ENCODE measurements at places on chromosomes 1 and 21.

DNA sequence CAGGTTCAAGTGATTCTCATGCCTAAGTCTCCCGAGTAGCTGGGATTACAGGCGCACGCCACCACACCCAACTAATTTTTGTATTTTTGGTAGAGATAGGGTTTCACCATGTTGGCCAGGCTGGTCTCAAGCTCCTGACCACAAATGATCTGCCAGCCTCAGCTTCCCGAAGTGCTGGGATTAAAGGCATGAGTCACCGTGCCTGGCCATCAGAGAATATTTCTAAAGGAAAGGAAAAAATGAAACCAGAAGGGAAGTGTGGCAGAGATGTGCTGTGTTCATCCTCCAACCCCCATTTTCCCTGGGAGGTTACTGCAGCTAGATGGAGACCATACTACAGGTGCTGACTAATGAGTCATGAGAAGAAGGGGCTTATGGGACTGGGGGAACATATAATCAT is 964.1 kb downstream of the TTLL7 start:
- no peak for DNase-seq

DNA sequence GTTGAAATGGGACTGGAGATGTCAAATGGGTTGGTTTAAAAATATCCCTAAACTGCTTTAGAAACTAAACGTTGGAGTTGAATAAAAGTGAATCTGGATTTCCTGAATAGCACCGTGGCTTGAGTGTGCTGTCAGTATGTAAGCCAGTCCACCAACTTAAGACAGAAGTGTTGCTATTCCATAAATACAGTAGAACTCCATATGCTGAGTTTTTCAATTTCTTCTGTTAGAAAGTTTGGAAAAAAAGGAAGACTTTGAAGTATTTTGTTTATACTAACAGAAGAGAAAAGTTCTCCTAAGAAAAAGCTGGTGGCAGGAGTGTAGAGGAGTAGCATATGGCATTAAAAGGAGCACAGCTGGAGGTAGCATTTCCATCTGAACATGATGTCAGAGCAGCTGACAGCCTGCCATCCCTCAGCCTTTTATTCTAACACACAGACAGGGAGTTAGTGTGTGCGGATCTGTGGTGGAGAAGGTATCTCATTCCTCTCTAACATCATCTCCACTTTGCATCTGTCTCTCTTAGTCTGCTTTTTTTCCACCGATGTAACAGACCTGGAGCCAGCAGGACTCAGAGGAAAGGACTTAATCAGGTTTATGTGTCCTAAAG is at the start of gene ZBTB18:
TSS of gene ZBTB18 (plus strand) at position 449 of the 610 bp plus-strand sequence. CDS start at position 598, 149 bp downstream.
- peak; percentile 86 for DNase-seq

DNA sequence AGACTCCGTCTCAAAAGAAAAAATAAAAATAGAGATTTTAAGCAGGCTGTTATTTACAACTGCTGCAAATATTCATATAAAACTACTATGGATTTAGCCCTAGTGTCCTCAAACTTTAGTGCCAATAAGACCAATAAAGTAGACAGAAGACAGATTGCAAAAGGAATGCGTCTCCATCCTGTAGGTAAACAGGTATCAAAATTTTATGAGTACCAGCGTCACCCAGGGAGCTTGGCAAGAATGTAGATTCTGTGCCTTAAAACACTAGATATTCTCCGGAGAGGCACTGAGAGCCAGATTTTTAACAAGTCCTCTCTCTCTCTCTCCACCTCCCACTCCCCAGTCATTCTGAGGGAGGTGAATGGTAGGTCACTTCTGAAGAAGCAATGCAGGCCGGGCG is 18.4 kb downstream of the SMYD3 start:
- no peak for DNase-seq

DNA sequence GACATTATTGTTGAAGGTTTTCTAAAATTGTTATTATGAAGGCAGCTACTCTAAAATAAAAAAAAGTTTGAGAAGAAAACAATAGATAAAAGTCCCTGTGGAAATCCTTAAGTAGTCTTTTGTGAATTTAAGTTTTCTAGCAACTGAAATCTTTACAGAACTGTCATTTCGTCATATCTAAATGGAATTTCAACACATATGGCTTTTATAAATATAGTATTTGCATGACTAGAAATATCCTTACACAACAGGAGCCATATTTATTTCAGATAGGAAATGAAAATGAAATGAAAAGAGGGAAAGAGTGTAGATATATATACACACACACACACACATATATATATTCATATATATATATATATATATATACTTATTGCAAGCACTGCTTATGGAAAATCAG is 204.7 kb upstream of the RGS18 start:
- no peak for DNase-seq

- no peak for DNase-seq
Measured at GRCh38 chr1:224558904-224559303, 57.2 kb upstream of the CNIH3 start.

GRCh38 chr21:14245711-14246110 is 29.8 kb downstream of the RBM11 start:
- DNase-seq: no peak

DNA sequence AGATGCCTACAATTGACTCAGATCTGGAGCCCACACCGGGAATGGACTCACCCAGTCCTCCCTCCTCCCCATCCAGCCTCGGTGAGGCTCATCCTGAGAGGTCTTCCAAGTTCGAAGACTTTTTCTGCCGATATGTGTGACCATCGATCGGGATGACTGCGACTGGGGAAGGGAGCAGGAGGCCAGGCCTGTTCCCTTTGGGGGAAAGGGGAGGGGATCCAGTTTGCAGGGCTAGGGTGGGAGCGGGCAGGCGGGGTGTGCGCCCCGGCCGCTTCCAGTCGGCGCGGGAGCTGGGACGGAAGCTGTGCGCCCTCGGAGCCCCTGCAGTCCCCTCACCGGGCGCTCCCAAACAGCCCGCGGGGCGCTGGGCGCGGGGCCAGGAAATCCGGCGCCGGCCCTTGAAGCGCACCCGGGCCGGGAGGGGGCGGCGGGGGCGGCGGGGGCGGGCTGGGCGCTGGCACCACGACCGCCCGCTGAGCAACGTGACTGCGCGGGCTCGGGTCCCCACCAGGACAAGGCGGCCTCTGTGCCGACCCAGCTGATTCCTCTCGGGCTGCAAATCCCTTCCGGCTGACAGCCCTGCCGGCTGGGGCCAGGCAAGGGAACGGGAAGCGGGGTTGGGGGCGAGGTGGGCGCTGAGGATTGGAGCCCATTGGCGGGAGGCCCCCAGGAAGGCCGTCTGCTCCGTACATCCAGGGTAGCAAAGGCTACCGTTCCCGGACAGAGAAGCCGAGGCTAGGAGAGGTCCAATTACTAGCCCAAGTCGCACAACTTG is 103.9 kb downstream of the EBNA1BP2 start:
- DNase-seq: no peak

DNA sequence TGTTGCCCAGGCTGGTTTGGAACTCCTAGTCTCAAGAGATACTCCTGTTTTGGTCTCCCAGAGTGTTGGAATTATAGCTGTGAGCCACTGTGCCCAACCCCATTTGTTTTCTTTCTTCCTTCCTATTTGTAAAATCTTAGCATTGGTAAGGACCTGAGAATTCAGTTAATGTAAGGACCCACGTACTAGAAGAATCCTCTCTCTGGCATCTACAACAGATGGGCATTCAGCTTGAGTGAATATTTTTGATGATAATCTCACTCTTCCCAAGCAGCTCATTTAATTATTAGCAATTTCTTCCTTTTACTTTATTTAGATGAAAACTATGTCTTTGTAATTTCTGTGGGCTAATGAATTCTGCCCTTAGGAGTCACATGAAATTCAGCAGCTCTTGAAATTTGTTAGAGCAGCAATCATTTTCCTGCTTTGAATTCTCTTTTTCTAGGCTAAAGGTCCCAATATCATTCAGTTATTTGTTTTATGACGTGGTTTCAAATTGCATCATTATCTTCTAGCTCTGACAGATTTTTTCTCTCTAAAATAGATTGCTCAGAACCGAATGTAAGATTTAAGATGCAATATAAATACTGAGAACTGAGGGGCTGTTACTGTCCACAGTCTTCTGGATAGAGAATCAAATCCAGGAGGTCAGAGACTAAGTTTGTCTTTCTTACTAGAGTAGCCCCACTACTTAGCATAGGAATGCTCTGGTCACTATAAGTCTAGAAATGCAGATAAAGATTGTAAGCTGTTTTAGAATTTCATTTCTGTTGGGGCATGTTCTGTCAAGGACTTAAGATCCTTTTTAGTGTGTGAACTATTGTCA is 59.4 kb downstream of the EPB41 start:
- DNase-seq: no peak

- DNase-seq: no peak
Measured at GRCh38 chr1:36982709-36983108, 51.6 kb downstream of the GRIK3 start.

GRCh38 chr1:194174528-194174927 is 988.1 kb upstream of the B3GALT2 start:
- no peak for DNase-seq

- DNase-seq: peak; percentile 75
Measured at GRCh38 chr1:234478152-234478480, 863 bp downstream of the TARBP1 start.

- DNase-seq: no peak
Measured at GRCh38 chr1:229836324-229836723, 210.3 kb downstream of the URB2 start.

GRCh38 chr1:117648015-117648414 is 42.2 kb downstream of the TENT5C start:
- no peak for DNase-seq

DNA sequence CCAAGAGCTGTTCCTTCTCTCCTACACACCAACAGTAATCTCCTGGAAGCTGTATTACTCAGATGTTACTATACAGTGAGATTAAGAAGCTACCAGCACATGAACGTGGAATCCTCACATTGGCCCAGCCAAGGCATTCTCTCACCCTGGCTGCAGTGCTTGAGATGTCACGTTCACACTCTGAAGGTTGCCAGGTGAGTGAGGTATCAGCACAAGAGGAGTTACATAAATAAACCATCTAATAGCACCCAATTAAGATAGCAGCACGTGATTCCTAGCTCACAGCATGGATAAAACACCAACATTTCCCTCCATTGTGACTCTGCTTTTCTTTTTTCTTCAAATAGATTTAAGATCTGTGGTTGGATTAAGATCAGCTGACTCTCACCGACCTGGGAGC is 182.8 kb downstream of the PLPP3 start:
- DNase-seq: no peak

- no peak for DNase-seq
Measured at GRCh38 chr21:34783815-34784214, 115.0 kb downstream of the CLIC6 start.

DNA sequence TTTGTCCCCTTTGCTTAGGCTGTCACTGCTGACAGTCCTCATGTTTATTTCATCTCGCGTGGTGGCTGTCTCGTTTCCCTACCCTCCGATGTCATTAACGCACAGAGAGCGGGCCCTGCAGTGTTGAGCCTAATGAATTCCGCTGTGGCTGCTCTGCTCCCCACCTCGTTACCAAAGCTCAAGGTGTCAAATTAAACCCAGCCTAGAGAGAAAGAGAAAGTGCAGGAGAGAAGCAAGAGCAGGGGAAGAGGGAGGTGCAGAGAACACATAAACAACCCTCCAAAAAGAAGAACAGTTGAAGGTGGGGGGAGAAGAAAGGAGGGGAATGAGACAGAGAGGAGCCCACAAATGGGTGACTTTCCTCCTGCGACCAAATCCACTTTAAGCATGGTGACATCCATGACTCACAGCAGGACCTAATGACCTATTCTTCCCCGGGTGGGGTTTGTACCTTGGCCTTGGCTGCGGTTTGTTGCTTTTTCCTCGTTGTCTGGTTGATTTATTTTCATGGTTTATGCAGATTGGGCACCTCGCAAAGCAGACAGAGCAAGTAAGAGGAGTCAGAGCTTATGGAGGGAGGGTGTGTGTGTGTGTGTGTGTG is 92.5 kb downstream of the PBX1 start:
- DNase-seq: no peak

DNA sequence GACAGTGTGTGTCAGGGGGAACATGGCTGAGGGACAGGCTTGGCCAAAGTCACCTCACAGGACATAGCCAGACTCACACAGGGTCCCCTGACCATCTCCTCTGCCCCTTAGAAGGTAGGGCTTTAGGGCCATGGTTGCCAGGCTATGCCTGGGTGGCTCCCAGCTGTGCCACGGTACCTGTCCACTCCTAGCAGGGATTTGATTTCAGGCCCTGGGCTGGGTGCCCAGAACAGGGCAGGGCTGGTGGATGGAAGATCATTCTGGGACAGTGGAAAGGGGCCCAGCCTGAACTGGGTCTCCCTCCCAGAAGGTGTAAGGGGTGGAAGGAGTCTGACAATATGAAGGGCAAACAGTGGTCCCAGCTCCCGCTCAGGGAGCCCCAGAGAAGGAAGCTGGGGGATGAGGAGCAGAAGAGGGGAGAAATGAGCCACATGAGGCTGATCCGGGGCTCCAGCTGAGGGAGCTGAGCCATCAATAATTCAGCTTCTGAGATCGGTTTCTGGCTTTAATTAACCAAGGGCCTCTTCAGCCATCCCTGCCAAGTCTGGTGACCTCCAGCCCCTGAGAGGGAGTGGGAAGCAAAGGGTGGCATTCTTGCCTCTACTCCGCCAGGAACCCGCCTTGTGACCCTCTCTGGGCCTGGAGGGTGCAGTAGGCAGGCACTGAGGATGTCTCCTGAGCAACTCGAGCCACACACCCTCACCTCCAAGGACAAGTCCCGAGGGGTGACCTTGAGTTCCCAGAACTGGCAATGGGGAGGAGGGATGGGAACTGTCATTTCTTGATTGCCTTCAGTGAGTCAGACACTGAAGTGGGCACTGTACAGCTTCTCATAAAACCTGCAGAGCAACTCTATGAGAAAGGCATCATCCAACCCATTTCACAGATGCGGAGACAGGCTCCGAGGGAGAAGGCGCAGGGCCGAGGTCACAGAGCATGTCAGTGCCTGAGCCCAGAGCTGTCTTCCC is 2.1 kb downstream of the CD164L2 start:
- no peak for DNase-seq

GRCh38 chr1:78624035-78624434 is 3.8 kb downstream of the IFI44L start:
- DNase-seq: no peak

DNA sequence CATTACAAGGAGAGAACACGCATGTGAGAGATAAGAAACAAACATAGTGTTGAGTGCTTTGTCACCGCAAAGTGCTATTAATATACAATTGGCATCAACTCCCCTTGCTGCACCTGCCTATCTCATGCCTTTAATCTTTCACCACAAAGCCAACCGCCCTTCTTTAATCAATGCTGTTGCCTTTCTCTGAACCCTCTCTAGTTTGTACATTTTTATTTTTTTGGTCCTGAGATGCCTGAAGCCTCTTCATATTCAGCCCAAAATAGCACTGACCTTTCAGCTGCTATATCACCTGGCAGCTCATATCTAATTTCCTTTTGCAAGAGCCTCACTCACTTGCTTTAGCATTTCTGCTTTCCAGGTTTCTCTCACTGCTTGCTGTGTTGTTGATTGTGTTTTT is 504.7 kb downstream of the NUF2 start:
- DNase-seq: peak; percentile 62

DNA sequence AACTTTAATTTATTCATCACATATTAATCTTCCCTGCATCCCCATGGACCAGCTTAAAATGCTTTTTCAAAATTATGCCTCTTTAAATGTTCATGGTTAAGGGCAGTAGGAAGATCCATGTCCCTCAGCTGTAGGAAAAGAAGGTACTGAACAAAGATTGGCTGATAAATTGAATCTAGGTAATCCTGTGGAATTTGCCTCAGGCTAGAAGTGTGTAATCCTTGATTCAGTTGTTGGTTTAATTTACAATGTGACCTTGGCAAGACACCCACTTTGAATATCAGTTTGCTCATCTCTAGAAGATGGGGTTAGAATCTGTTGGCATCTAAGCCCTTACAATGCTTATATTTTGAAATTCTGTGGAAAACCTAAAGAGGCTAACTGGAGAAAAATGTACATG is 6.1 kb downstream of the TTC4 start:
- DNase-seq: no peak

GRCh38 chr1:208980605-208981004 is 602.9 kb upstream of the CAMK1G start:
- DNase-seq: no peak

All from NCI-H2081 (cell line).